ENCODE measurements at places on chromosomes 11 and 22. TPM values are rescaled to one million over a fixed set of nuclear protein-coding genes. Genes with fewer than 3 reads are reported as not detected.

The FIBIN gene
- not detected for total RNA-seq

The EMID1 gene
- total RNA-seq: 0.28 TPM

The PACSIN3 gene
- total RNA-seq: 34.5 TPM

The MS4A6A gene
- not detected for total RNA-seq

The FGF3 gene
- total RNA-seq: not detected
